GM04503 (cell line): ENCODE measurements at places on chromosomes 5 and 9.
A peak's percentile ranks its signal among the peaks of the same experiment; 100 is the strongest.

GRCh38 chr5:142210011-142210410 lies 101.4 kb downstream of the NDFIP1 start:
- DNase-seq, result no peak

DNA sequence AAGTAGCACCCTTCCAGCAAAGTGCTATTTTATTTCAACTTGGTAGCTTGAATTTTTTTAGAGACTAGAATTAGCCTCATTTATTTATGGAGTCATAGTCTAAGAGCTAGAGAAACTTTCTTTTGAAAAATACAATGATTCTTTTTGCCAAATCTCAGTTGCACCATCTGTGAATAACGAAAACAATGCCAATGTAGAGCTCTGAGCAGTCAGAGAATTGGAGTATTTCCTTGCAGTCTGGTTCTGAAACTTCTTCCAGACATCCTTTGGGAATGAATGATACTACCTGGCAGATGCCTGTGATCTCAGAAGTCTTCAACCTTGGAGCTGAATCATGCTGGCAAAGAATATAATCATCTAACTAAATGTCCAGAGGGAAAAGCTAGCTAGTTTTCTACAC lies 511.5 kb upstream of the CYLC2 start:
- no peak for DNase-seq

DNA sequence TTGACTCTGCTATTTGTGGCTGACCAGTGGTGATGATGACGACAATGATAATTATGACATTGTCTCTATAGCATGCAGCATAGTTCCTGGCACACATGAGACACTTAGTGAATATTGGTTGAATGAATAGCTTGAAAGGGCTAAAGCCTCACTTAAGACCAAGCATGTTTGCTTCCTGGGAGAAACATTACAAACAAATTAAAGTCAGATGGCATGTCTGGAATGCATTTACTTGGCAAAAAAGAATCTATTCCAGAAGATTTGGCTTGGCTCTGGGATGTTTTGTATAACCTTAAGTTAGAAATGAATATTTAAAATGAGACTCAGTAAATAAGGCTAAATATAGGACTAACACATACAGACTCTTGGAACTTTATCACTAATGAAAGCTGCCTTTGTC lies 21.6 kb downstream of the GAS1 start:
- DNase-seq, result peak; percentile 88

DNA sequence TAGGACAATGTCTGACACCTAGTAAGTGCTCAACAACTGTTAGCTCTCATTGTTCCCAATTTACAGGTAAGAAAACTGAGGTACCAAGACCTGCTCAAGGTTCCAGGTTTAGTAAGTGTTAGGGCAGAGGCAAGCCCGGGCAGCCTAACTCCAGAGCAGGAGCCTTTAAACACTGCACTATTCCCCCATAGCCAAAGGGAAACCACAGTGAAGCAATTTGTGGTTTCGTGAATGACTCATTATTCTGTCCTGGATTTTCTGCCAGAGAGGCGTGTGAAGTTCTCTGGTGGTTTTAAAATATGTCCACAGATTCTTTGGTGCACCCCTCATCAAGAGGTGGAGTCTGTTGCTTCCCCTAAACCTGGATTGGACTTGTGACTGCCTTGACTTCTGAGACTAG lies 1.0 kb upstream of the MCC start:
- peak; percentile 98 for DNase-seq

DNA sequence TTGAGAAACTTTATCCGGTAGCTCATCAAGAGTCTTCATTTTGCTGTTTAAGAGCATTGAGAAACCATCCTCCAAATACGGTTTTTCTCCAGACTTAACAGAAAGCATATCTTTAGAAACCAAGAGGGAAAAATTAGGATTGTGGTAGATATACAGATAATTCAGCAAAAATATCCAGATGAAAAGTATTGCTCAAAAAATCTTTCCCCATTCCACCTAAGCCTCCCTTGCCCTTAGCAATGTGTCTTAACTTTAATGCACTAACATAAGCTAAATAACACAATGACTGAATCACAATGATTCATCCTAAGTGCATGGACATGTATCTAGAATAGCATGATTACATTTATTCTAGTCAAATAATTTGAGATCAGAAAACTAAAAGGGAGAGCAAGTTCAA lies 130.3 kb upstream of the TARS1 start:
- DNase-seq, result peak; percentile 71

GRCh38 chr5:522899-523440 lies 1.3 kb downstream of the SLC9A3 start:
- DNase-seq, result no peak

DNA sequence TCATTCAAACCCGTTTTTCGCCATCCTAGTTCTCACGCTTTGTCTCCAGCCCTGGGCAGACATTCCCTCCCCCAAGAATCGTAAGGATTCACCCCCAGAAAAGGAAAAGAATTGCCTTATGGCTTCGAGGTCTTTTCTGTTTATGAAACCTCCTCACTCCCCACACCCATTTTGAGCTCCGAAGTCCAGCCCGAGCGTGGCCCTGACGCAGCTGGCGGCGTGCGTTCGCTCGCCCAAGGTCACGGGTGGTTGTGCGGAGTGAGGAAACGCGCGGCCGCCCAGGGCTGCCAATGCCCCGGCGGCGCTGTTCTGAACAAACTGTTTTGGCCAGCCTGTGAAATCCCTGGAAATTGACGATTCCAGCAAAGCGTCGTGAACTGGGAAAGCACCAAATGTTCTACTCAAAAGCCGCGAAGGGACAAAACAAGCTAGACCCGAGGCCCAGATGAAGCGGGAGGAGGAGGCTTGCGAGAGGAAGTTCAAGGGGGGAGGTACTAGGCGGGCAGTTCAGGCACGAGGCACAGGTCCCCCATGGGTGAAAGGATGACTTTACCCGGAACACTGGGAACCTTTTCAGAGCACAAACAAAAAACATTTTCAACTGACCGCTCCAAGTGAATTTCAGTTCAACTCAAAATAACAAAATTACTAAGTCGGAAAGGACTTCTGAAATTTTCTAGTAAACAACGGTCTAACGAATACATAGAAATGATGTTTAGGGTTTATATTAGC lies 683 bp upstream of the ZFAND5 start:
- DNase-seq, result no peak
